ENCODE measurements at places on chromosomes 7 and 10. TPM values are rescaled to one million over a fixed set of nuclear protein-coding genes. Genes with fewer than 3 reads are reported as not detected.

GRCh38 chr7:100678291-100678984 is 4.9 kb downstream of the GNB2 start:
- no peak for DNase-seq

Gene DGKI
- total RNA-seq: not detected

DNA sequence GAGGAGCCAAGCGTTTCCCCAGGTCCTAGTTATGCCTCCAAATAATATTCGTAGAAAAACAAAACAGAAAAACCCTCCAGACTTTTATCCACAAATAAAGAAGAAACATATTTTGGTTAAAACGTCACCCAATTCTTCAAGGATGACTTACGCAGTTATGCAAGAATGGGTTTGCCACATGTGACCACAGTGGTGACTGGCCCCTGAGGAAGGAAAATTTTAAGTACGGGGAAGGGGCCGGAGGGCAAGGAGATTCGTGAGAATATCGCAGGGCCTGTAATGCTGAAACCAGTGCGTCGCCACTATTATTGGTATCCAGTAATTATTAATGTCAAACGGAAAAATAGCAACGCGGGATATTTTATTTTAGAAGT is 537 bp upstream of the MRPS24 start:
- no peak for DNase-seq

DNA sequence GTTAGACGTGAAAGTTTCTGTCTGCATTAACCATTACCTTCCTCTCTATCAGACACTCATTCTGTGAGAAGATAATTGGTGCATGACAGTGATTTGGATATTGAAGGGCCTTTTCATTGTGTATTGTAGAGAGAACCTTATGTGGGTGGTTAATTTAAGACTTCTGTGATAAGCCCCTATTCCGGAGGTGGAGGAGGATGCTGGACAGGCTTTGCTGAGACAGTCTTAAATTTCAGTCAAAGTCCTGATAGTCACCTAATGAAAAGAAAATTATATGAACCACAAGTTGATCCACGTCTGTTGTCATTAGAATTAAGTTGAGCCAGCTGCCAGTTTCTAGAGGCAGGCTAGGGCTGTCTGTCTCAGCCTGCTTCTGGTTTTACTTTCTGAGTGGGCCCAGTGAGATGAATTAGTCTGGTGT is 62.9 kb downstream of the CELF2 start:
- DNase-seq: no peak

DNA sequence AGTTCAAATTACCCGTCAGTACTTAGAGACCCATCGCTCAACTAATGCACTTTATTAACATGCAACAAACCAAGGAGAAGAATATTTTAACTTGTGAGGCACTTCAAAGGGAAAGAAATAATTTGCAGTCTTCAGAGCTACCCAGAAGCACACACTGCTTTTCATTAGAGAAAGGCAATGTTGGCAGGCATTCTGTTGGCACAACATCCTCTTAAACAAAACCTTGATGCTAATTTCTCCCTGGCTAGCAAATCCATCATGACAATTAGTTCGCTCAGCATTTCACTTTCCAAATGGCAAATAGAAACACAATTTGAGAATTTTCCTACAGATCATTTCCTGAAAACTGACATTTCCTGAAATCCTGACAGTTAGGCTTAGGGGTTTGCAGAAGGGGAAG is 155.6 kb upstream of the FAM13C start:
- DNase-seq: no peak

Data from T-cell (primary cell).